ENCODE measurements at places on chromosomes 6 and 20. TPM values are rescaled to one million over a fixed set of nuclear protein-coding genes. Genes with fewer than 3 reads are reported as not detected.

The PNPLA1 gene
- total RNA-seq = not detected

The E2F3 gene
- 12.4 TPM for total RNA-seq

The KIF25 gene
- total RNA-seq = 0.05 TPM

The ZNF341 gene
- total RNA-seq = 3.3 TPM

The HRH3 gene
- not detected for total RNA-seq

The CST2 gene
- 0.25 TPM for total RNA-seq

The FOXA2 gene
- total RNA-seq = 17.8 TPM

The FAM50B gene
- 5.4 TPM for total RNA-seq

The NINL gene
- total RNA-seq = 16.1 TPM

The COL12A1 gene
- total RNA-seq = 5.7 TPM

The WFDC10B gene
- total RNA-seq = not detected

The ABT1 gene
- 12.8 TPM for total RNA-seq

The USP49 gene
- total RNA-seq = 0.95 TPM

The NKX2-2 gene
- total RNA-seq = not detected

The C6orf118 gene
- 0.15 TPM for total RNA-seq

Measured in A549 treated with GW870086 at 1 μM for 4 hours (cell line).